EH (cell line): ENCODE measurements at places on chromosomes 6 and 20.
A peak's percentile ranks its signal among the peaks of the same experiment; 100 is the strongest.

- DNase-seq, result no peak
These were observed 695.2 kb downstream of the PHF3 start for GRCh38 chr6:64330694-64331307.

DNA sequence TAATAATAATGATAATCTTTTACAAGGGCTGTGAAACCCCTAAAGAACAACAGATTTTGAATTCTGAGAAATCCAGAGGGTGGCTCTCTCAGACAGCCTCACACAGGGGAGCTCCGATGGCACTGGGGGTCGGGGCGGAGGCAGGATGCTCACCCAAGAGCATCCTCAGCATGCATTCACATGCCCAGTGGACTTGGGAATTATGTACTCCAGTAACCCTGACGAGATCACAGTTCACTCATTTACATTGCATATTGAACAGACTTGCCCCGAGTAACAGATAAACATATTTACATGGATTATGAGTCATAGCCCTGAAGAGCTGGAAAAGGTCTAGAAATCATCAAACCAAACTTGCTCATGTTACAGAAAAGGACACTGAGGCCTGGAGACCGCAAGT is 482.7 kb upstream of the JARID2 start:
- DNase-seq, result peak; percentile 50

GRCh38 chr6:3643921-3644738 is 107.4 kb downstream of the PXDC1 start:
- no peak for DNase-seq

DNA sequence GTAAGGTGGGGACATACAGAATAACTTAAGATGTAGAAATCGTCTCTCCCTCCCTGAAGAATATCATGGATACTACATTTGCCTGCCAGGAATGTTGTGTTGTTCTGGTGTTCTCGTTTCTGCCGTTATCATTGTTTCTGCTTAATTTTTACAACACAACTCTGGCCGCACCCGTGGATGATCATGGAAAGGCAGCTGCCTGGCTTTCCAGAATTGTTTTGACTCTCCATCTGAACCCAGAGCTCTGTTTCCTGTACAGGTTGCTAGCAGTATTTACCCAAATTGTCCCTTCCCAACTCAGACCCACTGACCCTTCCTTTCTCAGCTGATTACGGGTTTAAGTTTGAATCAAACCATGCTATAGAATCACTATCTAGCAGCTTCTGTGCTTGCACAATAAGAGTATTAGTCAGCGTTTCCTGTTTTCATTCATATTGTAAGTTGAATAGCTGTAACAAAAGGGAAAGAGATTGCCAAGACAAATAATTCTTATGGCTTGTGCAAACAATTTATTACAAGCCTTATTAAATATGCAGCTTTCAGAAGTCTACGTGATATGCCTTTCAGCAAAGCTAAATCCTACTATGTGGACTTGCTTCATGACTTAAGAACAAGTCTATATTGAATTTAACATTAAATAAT is 139.0 kb downstream of the MTHFD1L start:
- peak; percentile 92 for DNase-seq

DNA sequence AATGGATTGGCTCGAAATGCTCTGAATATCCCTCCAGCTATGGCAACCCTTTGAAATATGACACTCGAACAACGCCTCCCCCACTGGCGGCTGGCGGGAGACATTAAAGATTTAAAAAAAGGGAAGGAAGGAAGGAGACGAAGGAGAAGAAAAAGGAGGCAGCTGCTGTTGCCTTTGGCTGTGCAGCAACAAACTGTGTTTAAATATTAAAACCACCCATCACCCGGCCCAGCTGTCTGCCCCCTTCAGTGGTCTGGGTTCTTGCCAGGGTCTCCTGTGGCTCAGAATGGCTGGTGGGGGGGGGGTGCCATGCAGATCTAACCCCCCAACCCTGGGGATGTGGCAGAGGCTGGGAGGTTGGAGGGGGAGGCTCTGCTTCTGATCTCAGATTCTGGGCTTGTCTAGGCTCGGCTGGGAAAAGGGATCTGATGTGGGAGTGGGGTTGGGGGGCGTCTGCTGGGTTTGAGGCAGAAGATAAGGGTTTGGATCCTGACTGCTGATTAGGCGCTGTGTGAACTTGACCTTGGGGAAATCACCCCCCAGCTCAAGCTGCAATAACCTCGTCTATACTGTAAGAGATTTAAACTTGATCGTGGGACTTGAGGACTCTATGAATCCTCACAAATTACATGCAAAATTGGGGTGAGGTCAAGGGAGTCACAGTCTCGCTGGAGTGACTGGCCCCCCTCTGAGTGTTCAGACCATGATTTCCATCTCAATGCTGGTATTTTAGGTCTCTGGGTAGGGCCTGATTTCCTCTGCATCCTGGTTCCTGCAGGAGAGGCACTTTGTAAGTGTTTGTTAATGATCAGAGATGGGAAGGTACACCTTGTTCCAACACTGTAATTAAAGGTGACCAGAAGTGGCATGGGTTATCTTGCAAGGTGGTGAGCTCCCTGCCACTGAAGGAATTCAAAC is 40.3 kb upstream of the BLCAP start:
- DNase-seq, result peak; percentile 9

DNA sequence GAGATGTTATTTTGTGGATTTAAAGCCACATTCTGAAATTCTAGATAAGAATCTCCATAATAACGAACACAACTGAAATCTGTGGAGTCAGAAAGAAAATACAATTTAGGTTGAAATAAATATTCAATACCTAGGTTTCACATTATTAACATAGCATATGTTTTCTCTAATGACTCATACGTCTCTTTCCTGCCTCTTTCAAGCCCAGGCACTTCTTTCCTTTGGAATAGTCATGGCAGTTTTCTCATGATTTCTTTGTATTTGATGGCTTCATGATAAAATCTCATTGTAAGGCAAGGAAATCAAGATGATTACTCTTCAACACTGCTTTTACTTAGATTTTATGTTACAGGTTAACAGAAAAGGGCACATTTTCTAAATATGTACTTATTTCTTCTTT is 803.7 kb downstream of the PHF3 start:
- no peak for DNase-seq

DNA sequence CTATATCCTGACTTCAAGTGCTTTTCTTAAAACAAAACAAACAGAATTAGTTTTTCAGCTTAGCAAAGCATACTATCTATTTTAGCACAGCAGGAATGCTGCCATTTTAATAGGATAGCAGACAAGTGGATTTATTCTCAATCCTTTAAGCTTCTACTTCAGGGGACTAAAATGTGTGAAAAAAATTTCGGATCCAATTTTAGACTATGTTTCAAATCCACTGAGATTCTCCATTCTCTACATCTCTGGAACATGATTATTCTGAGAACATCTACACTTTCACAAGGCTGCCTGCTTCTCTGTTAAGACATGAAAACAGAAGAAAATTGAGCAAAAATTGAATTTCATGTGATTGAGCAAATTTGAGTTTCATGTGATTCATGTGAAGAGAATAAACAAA is 1321.3 kb downstream of the HACE1 start:
- no peak for DNase-seq

- no peak for DNase-seq
These were observed 26.9 kb downstream of the ANKEF1 start for GRCh38 chr20:10061641-10062040.

GRCh38 chr6:96505363-96505762 is 16.2 kb upstream of the UFL1 start:
- DNase-seq, result no peak

DNA sequence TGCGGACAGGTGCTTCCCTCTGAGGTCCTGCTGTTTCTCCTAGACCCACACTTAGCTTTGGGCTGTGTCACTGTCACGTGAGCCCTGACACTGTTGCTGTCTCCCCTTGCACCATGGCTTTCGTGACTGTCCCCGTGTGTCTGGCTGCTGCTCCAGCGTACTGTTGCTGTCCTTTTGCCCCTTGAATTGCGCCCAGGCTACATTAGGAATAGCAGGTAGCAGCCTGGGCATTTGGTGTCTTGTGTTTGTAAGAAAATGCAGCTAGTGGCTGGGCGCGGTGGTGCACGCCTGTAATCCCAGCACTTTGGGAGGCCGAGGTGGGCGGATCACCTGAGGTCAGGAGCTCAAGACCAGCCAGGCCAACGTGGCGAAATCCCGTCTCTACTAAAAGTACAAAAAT is 46.1 kb downstream of the GMPR start:
- no peak for DNase-seq

DNA sequence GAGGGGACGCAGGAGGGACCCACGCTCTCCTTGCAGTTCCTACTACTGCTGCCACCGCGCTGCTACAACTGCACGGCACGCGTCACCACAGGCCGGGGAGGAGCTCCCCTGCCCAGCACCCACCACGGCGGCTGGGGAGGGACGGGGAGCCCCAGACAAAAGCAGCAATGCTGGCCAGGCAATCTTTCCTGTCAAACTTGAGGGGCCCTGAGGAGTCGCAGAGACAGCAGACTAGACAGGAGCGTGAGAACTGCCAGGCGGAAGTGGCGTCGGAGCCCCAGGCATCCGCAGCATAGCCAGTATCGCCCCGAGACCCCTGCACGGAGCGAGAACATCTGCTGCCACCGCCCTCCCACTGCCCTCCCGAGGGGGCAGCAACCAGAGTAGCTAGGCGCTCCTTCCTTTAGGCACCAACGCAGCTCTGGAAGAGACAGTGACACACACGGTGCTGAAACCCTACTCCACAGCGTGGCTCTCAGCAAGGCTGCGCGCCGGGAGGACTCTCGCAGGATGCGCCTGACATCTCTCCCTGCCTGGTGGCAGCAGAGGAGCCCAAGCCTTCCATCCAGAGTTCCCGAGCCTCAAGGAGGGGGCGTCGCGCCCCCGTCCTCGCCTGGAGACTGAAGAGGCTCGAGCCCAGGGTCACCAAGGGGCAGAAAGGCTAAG is 2.2 kb downstream of the TAF4 start:
- DNase-seq, result peak; percentile 37

- no peak for DNase-seq
These were observed 214.7 kb upstream of the PDE10A start for GRCh38 chr6:165877773-165878172.

DNA sequence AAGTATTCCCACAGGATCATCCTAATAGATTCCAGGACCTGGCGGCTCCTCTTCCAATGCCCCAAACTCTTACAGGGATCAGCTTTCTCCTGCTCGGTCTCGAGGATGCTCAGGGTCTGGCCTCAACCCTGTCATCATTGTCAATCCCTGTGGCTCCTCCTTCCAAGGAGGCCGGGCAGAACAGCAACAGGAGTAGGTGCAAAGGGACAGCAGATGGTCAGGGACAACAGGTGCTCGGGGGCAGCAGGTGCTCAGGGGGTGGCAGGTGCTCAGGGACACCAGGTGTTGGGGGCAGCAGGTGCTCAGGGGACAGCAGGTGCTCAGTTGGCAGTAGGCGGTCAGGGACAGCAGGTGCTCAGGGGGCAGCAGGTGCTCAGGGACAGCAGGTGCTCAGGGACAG is 84.8 kb downstream of the TTLL2 start:
- DNase-seq, result no peak

DNA sequence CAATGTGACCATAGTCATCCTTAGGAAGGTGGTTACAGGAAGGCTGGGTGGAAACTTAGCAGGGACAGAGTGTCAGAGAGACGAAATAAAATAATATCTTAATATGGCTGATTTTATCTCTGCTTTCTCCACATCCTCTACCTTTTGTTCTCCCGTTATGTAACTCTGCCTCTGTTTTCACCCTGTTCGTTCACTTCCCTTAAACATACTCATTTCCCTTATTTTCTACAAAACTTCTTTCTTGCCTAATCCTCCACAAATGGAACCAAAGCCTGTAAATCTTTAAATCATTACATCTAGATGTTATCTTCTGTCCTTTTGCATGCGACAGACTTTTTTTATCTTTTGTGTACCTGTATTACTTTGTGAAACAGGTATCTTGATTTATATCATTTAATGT is 23.3 kb upstream of the CRIP3 start:
- DNase-seq, result no peak

GRCh38 chr6:150142097-150142669 is 661 bp upstream of the PPP1R14C start:
- peak; percentile 65 for DNase-seq

DNA sequence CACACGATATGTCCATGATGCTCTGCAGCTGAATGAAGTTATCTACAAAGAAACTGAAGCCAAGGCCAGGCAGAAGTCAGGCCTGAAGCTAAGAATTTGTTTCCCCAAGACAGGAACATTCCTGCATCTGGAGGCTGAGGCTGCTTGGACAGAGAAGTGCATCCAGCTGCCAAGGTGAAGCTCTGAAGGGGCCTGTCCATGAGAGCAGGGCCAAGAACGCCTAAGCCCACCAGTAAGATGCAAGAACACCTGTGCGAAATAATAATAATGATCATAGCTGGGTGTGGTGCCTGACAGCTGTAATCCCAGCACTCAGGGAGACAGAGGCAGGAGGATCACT is 37.7 kb upstream of the B4GALT5 start:
- DNase-seq, result no peak

- DNase-seq, result no peak
These were observed 329 bp upstream of the ZKSCAN3 start for GRCh38 chr6:28349344-28349891.

DNA sequence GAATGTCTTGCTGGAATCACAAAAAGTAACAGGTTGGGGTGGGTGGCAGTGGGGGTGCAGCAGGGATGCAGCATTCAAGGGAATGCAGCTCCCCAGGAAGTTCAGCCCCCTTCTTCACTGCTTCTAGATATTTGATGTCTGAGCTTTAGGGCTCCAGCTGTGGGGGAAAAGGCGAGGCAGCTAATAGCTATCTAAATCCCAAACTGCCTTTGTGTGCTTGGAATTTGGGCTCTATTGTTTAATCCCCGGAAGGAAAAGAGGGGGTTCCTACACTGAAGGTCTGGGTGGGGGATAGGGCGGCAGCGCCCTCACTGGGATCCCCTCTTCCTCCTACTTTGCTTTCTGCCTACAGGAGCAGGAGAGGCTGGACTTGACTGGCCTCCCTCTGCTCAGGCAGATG is 116.5 kb downstream of the SOBP start:
- DNase-seq, result no peak

GRCh38 chr6:44020148-44020547 is 107.1 kb downstream of the MRPL14 start:
- DNase-seq, result no peak

DNA sequence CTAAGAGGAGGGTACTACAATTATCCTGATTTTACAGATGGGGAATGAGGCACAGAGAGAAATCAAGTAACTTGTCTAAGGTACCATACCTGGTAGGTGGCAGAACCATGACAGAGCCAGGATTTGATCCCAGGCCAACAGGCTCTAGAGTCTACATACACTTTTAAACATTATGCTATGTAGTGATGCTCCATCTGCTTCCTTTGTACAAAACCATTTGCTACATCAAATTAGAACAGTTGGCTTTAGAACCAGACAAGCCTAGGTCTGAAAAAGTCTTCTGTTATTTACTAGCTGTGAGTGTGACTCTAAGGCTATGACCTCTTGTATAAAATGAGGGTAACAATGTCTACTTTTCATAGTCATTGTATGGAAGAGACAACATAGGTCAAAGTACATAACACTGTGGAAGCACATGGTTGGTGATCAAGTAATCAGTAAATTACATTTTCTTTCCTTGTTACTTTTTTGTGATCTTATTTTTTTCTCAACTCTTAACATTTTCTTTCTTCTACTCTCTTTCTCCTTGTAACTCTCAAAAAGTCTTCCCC is 122.1 kb downstream of the PDSS2 start:
- no peak for DNase-seq

DNA sequence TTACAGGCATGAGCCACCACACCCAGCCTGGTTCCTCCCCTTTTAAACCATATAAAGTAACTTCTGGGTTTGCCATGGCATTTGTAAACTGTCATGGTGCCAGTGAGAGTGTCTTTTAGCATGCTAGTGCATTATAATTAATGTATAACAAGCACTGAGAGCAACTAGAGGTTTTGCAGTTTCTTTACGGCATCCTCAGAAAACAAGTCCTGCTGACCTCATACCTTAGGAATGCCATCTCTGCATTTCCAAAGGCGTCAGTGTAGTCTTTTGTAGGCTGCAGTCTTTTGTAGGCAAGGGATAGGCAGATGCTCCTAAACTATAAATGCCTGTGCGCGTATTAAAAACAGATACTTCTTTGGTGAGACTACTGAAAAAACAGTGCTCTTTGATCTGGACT is 75.0 kb upstream of the EZR start:
- peak; percentile 95 for DNase-seq
